ENCODE measurements at places on chromosomes 3 and 15. TPM values are rescaled to one million over a fixed set of nuclear protein-coding genes. Genes with fewer than 3 reads are reported as not detected.

DNA sequence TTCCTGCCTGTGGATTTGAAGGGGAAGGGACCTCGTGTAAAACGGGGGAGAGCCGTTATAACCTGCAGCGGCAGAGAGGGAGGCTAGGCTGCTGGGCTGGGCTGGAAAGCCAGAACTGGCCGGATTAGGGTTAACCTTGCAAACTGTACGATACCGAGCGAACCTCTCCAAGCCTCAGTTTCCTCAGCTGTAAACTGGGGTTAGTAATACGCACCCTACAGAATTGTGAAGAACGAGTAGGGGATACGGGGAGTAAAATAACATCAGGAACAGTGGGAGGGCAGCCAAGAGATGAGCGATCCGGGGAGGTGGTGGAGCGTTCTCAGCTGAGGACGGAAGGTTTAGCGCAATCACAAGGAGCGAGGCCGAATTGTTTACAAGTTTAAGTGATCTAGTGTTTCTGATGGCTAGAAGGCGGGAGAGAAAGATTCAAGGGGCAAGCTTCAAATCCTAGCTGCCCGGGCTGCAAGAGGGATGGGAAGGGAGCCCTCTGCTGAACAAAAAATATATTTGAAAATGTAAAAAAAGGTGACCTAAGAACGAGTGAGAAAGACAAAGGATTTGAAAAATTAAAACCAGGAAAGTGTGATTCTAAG, 768 bp upstream of the SEMA5B start:
- ATAC-seq = peak; percentile 34

DNA sequence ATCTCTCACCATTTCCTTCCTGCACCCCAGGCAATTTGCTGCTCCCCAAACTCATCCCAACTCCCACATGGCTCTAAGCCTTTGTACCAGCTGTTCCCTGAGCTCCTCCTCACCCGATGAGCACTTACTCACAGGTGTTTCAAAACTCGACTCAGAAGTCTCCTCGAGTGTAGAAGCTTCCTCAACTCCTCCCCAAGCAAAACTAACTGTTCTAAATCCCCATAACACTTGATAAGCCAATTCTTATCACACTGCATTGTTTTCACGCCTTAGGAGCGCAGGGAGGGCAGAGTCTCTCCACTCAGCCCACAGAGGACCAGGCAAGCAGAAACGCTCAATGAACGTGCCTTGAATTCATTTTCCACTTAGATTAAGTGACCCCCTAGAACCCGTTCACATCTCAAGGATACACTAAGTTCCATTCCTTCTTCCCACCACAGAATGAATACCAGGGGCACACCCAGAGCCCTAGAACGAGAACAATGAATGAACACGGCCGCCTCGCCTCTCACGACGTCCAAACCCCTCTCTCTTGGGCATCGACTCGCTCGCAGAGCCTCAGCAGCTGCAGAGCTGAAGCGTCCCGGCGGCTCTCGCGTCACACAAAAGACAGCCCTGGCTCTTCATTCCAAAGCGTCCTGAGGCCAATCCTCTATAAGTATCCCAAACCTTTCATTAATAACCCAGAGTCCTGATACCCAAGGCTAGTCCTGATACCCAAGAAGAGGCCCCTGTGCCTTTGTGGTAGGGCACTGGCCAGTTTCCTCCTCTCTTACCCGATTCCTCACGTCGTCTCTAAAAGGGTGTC, 1.1 kb downstream of the RAF1 start:
- peak; percentile 30 for ATAC-seq

GRCh38 chr3:79362571-79363270, 405.1 kb downstream of the ROBO1 start:
- ATAC-seq = no peak

PIGBOS1 gene
- 10.9 TPM for total RNA-seq

DNA sequence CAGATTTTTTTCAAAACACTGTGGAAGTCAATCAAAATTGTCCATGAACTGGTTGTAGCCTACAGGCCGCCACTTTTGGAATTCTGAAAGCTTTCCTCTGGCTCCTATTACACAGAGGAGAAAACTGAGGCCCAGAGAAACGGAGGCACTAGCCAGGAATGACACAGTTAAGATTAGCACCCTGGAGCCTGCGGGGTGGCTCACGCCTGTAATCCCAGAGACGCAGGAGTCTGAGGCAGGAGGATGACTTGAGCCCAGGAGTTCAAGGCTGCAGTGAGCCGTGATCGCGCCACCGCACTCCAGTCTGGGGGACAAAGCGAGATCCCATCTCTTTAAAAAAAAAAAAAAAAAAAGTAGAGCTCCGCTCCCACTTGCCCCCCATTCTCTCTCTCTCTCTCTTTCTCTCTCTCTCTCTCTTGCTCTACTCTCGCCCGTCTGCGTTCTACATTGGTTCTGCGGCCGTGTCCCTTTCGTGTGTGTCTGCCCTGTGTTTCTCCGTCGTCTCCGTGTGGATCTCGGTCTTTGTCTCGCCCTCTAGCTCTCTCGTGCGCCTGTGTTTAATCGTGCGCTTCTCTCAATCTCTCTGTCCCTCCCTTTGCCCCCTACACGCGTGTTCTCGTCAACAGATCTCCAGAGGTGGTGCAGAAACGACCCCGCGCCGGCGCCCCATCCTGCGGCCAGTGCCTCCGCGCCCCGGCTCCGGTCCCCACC, 512 bp upstream of the TRH start:
- no peak for ATAC-seq

SPCS1 gene
- total RNA-seq = 106 TPM

SLC15A2 gene
- 7.5 TPM for total RNA-seq

DNA sequence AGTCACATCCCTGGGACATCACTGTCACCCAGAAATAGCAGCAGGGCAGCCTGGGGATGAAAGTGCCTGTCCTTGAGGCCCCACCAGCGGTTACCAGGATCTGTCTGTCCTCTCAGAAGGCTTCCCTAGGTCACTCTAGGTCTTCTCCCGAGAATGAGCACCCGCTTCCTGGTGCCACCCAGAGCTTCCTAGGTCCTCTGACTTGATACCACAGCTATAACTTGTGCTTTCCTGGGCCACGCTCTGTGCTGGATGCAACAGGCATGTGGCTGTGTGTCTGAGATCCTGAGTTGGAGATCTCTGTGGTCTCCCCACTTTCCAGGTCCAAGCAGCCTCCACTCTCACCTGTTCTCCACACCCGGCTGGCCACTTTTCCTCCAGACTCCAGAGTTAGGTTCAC, 25.8 kb downstream of the ARNT2 start:
- ATAC-seq = no peak

BSN gene
- 0.22 TPM for total RNA-seq

DNA sequence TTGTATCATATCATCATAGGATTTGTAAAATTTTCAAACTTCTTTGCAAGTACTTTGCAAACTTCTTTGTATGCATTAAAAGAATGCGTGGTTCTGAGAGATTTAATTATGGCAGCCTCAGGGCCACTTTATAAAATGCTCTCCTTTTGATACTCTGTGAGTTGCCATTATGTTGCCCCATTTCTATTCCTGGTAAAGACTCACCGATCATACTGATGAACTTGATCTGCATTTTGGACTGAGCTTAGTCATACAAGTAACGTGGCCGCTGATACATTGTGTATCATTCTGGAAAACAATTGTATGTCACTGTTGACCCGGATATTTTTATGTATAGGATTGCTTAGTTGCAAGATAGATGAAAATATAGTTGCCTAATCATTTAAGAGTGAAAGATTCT, 38.8 kb downstream of the AKAP13 start:
- peak; percentile 91 for ATAC-seq

SAXO2 gene
- not detected for total RNA-seq

CCR4 gene
- 207 TPM for total RNA-seq

DNA sequence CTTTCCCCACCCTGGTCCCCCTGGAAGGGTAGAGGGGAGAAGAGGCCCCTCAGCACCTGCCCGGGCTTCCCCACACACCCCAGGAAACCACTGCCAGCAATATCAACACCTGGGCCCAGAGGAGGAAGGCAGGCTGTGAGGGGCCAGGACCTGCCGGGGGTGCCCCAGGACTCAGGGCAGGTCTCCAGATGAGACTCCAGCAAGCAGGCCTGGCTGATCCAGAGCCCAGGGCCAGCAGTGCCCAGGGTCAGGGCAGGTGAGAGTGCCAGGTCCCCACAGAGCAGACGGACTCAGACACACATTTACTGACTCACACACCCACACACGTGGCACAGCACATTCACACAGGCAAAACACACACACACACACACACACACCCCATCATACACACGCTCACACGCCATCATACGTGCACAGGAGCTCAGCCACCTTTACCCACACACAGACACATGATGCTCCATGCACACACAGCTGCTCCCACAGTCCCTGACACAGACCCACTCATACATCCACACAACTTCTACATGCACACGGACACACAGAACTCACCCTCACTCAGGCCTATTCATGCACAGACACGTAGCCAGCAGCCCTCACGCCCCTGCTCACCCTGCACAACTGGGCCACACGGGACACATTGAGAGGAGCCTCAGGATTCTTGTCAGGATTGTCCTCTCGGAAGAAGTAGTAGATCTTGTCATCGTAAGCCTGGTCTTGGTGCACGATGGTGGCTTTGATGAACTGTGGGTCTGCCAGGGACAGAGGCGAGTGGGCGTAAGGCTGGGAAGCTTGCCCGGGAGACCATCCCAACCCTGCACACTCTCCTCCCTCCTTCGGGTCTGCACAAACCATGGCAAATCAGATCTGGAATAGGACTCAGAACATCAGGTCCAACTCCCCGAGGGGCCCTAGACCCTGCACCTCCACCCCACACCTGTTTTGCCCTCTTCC, 17.5 kb downstream of the SEMA7A start:
- ATAC-seq = peak; percentile 21
